ENCODE measurements at places on chromosomes 7 and 10.
A peak's percentile ranks its signal among the peaks of the same experiment; 100 is the strongest.

DNA sequence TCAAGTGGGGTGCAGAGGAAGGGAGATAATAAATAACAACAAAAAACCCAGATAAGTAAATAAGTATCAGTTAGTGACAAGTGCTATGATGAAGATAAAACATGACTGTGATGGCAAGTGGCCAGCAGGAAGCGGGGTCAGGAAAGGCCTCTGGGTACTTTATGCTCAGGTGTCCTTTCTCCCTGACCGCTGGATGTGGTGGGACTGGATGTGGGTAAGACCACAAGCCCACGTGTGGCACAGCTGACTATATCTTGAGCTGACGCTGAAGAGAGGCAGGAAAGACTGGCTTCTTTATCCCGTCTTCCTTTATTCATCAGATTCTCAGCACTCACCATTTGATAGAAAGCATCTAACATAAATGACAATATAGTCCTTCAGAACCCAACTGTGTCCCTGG, 87.8 kb downstream of the CREB5 start:
- DNase-seq = no peak

DNA sequence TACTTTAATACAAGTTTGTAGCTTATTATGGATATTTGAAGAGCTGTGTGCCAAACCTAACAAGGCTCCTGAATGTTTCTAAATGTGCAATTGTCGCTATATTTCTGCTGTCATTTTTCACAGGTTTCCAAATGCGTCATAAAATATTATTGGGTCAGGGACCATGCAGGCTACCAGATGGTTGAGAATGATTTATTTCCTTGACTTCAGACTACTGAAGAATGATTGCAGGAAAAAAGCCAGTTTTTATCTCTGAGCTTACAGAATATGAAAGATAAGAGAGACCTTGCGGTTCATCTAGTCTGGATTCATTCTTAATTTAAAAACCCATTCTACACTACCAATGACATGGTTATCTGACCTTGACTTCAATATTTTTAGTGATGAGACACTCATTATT, 55.2 kb downstream of the TSPAN12 start:
- no peak for DNase-seq

- DNase-seq = no peak
Observed at GRCh38 chr10:104322416-104322782, 15.9 kb downstream of the ITPRIP start.

GRCh38 chr10:22325272-22326144, 4.6 kb downstream of the BMI1 start:
- peak; percentile 46 for DNase-seq

- no peak for DNase-seq
Observed at GRCh38 chr7:107327986-107328569, 141.8 kb upstream of the GPR22 start.

DNA sequence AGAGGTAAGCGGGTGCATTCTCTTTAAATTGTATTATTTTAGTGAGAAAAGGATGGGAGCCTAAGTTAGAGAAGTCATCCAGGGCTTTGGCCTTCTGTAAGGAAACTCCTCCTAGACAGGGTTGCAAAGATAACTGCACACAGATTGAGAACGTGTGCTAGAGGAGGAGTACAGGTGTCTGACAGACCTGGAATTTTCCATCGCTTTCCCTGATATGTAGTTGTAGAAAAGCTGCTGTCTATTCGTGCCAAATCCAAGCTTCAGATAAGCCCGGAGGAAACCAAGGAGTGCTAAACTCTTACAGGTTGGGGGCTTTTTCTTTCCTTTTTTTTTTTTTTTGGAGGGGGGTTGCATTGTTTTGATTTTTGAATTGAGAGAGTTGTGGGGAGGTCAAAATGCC, 23.1 kb downstream of the LRRC4 start:
- no peak for DNase-seq

DNA sequence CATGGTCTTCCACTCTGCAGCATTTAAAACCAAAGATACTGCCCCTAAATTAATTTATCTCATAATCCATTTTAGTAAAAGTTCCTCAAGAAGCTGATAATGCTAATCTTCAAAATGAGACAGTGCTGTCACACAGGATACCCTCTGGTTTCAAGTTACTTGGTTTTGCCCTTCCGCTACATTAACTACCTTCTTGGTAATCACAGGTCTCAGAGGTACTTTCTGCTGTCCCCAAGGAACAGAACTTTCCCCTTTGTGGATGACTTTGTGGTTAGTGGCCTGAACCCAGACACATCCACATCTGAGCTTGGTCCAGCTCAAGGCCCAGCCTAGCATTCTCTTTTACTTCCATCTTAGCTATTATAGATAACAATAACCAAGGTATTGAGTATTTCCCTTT, 88.8 kb upstream of the TMEM26 start:
- DNase-seq = no peak

GRCh38 chr7:42991024-42991423, 58.8 kb downstream of the MRPL32 start:
- no peak for DNase-seq

- DNase-seq = no peak
Observed at GRCh38 chr10:124719213-124719851, 24.8 kb downstream of the FAM53B start.

GRCh38 chr10:5423771-5424170, 11.4 kb downstream of the NET1 start:
- DNase-seq = no peak

DNA sequence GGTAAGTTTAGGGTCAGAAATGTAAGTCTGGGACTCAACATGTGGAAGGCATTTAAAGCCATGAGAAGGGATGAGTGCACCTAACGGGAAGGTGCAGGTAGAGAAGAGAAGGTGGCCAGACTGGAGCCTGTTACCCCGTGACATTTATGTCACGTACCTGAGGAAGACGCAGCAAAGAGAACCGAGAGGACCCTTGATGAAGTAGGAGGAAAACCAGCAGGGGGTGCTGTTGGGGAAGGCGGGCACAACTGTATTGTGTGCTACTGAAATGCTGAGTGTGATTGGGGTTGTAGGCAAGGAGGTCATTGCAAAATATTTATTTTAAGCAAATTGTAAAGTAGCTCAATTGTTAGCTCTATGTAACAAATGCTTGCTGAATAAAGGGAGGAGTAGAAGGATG, 338.2 kb upstream of the PRKCQ start:
- peak; percentile 66 for DNase-seq

DNA sequence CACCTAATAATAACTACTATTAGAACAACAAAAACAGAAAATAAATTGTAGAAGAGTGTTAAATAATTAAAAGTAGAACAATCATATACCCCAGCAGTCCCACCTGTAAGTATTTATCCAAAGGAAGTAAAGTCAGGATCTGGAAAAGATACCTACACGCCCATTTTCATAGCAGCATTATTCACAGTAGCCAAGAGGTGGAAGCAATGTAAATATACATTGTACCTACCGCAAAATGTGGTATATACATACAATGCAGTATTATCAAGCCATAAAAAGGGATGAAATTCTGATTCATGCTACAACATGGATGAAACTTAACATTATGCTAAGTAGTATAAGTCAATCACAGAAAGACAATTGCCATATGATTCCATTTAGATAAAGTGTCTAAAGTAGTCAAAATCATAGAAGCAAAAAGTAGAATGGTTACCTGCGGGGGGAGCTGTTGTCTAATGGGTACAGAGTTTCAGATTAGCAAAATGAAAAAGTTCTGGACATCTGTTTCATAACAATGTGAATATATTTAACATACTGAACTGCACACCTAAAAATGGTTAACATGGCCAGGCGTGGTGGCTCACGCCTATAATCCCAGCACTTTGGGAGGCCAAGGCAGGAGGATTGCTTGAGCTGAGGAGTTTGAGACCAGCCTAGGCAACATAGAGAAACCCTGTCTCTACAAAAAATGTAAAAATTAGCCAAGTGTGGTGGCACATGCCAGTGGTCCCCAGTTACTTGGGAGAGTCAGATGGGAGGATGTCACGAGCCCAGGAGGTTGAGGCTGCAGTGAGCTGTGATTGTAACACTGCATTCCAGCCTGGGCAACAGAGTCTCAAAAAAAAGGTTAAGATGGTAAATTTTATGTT, 6.0 kb upstream of the TMED4 start:
- no peak for DNase-seq

DNA sequence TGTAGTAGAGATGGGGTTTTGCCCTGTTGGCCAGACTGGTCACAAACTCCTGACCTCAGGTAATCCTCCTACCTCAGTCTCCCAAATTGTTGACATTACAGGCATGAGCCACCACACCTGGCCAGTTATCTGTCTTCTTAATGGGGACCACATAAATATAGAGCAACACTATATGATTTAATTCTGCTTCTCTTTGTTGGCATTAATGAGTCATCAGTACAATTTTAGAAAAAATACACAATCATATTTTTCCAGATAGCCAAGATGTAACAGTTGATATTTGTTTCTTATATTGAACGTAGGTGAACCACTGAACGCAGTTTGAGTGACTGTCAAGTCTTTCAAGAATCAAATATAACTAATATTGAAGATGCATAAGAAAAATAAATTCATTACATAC, 48.5 kb downstream of the LCOR start:
- no peak for DNase-seq

DNA sequence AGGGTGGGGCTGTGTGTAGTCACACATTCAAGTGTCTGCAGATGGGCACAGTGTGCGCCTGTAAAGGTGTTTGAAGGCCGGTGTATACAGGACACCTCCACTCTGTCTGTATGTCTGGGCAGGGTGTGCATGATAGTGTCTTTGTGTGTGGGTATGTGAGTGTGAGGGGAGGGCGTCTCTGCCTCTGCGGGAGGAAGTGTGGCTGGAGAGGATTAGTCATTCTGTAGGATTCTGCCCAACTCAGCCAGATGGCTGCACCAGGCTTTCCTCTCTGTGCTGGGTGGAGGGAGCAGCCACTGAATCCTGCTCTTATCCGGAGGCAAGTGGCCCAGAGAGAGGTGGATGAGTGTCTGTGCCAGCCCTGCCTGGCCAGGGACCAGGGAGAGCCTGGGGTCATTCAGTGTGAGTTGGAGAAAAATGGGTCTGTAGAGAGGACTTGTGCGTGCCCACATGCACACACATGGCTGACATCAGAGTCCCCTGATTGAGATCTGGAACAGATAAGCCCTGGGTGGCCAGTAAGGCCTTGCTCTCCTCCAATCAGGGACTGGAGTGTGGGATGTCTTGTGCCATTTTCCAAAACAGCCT, 1.7 kb downstream of the SFXN3 start:
- no peak for DNase-seq

GRCh38 chr7:52406808-52407207, 628.6 kb upstream of the POM121L12 start:
- no peak for DNase-seq

GRCh38 chr10:75197906-75198305, 12.7 kb upstream of the VDAC2 start:
- DNase-seq = no peak

Data from stimulated activated CD8-positive, alpha-beta memory T cell treated with anti-CD3 and anti-CD28 coated beads, Interleukin-2, amount 100 ng/mL, for 48 hours (primary cell).